ENCODE measurements at places on chromosomes 5 and 9. TPM values are rescaled to one million over a fixed set of nuclear protein-coding genes. Genes with fewer than 3 reads are reported as not detected.

Gene TMC1
- total RNA-seq, result 0.22 TPM

Gene SLC34A1
- not detected for total RNA-seq

DNA sequence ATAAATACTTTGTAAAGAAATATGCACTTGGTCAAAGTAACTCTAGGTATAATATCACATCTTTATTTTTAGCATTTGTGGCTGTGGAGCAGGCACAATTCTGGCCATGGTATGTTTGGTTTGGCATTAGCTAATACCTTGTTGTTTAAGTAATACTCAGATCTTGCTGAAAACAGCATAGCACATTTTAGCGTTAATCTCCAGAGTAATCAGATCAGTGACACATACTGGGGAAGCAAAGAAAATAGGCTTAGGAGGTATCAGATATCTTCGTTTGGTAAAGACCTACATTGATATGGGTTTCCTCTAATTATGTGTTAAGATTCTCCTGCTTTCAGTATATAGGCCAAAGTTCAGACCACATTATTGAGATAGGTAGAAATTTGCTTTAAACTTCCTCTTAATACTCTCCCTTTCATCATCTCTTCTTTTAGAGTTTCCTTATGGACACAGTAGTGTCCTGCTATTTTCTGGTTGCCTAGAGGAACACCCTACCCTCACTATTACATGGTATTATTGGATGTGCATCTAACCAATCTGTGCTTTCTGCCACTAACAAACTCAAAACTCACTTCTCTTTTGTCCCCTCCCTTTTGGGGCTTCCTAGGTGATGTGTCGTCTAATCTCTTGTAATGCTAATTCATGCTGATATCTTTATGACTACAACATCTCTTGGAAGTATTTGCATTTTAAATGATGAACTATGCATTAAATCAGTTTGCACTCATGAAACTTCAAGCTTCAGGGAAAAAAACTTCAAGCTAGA lies 437.3 kb upstream of the ADAMTSL1 start:
- DNase-seq, result no peak

Gene SPATA31E1
- not detected for total RNA-seq

DNA sequence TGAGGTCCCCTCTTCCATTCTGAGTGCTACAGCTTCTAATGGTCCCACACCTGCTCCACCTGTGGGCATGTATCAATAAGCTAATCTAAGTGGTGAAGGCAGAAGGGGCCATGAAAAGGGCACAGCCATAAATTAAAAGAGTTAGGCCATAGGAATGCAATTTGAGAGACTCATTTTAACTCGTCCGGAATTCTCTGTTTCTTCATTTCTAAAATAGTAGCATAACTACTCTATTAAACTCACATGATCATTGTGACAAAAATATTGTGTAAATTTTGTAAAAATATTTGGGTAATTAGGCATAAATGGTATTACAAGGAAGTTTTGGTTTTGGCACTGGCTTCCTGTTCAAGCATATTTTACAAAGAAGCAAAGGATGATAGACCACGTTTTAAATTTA lies 103.1 kb upstream of the TXNDC8 start:
- no peak for DNase-seq

DNA sequence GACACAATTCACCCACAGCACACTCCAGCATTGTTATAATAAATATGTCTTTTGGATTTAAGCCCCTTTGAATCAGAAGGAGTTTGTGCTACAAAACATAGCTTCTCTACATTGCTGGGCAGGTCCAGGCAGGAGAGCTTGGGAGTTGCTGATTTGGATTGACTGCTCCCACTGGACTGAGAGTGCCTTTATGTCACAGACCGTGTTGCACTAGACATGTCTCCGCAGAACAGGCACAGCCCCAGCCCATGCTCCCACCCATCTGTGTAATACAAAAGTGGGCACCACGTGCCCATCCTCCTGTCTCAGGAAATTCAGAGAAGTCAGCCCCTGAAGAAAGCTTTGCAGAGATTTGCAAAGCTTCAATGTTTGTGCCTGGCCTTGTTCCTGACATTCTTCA lies 117.1 kb downstream of the MED10 start:
- no peak for DNase-seq

DNA sequence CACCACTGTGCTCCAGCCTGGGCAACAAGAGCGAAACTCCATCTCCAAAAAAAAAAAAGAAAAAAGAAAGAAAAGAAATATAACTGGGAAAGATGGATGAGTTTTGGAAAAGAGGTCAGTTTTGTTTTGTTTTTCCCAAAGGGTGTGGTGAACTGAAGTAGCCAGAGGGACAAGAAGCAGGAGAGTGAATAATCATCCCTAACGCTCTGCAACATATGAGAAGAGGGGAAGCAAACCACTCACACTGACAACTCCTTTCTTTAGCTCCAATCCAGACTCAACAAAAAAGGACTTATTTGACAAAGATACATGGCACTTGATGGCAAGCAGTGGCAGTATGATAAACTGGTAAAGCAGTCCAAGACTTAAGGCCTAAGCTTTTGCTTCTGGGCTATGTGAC lies 176.1 kb upstream of the HMHB1 start:
- no peak for DNase-seq

DNA sequence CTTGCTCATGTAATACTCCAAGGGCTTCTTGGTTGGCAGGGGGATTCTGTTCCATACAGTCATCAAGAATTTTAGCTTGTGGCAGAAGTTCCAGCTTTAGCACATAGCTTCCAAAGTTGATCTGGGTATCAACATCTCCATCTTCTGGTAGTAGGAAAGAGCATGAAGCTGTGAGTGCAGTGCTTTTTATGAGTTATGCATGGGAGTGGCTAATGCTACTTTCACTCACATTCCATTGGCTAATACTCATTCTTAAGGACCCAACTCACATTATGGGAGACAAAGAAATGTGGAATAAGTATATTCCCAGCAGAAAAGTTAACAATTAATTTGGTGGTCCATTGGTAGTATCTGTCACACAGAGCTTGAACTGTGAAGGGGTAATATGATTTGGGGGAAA lies 194.2 kb upstream of the CHD1 start:
- DNase-seq, result no peak

DNA sequence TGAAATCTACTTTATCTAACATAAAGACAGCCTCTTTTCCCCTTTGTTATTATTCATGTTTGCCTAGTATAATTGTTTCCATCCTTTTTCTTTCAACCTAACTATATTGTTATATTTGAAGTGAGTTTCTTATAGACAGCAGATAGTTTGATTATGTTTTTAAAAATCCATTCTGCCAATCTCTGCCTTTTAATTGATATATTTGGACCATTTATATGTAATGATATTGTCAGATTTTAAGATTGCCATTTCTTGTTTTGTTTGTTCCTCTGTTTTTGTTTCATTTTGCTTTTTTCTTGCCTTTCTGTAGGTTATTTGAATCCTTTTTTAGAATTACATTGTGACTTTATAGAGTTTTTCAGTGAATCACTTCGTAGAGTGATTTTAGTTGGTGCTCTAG lies 74.8 kb upstream of the TMEM171 start:
- DNase-seq, result no peak

DNA sequence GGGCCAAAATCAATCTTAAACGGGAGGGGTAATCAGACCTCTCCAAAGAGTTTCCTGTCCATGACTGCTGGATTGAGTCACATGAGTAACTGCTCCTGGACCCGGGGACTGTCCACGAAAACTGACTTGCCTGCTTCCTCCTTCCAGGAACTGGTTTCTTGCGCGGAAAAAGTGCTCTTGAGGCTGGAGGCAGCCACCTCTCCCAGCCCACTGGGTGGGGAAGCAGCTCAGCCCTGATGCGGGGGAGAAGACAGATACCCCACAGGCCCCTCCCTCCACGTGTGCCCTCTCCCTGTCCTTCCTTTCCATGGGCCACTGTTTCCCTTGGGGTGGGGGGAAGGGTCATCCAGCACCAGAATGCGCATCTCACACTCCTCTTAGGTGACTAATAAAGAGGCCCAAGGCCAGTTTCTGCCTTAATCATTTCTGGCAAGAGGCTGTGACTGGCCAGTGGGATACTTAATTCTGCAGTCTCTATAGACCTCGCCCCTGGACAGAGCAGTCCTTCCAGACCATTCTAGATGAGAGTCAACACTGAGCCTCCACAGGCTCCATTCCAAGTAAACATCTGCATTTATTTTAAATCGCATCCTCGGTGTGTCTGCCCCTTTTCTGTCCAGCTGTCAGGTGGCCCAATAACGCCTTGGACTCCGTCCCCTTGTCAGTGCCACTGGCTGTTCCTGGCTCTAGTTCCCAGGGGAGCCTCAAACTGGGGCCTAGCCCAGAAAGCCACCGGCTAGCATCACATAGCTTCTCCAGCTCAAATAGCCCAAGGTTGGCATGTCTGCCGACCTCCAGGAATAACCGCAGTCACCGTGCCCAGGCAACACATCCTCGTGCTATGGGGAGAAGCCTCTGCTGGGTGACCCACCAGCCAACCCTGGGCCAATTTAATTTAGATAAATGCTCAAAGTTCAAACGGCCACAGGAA lies 12.0 kb downstream of the REXO4 start:
- DNase-seq, result peak; percentile 77

- DNase-seq, result peak; percentile 95
Measured at GRCh38 chr5:65926276-65926783, at the start of gene ERBIN. Gene ERBIN, plus strand, starts transcription at chr5:65926575. Its CDS starts 66,144 bp downstream, at chr5:65992719.

DNA sequence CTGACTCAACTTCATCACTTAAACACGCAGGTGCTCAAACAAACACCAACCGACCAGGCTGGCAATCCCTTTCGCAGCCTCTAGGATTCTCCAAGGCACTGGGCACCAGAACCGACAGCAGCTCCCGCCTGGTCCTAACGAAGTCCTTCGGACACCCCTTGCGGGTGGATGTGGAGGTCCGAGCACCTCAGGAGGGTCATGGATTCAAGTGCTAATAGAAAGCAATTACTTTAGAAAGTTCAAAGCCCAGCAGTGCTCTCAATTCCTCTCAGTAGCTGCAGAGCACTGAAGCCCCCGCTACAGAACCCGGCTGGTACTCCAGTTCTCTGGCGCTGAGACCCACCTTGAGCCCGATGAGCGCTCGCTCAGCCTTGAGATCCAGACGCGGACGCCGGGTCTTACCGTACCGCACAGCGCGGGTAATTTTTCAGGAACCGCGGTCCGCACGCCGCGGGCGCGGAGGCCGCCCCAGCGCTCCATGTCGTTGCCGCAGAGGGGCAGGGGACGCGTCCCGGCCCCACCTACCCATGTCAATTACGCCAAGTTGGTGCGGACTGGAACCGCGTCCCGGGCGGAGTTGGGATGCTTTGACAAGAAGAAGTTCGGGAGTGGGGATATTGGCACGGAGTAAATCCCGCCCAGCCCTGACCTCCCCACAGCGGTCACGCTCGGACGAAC lies 638 bp downstream of the MARCHF3 start:
- peak; percentile 80 for DNase-seq

GRCh38 chr5:175652741-175653663 lies 4.9 kb upstream of the HRH2 start:
- no peak for DNase-seq

Gene CAVIN4
- total RNA-seq, result 2.0 TPM

DNA sequence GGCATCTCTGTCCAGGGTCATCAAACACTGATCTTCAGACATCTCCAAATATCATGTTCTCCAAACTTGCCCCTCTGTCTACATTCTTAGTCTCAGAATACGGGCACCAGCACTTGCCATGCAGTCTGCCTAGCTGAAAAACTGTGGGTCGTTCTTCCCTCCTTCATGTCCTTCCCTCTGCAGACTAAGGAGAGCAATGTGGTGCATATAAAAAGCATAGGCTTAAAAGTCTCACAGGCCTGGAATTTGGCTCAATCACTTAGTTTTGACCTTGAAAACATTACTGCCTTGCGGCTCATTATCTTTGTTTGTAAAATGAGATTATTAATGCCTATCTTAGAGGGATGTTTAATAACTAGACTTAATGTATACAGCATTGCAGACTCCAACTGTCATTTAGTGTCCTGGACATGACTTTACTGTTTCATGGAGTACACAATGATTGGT lies 362.8 kb downstream of the NPR3 start:
- DNase-seq, result no peak

Gene CDK9
- total RNA-seq, result 70.0 TPM

DNA sequence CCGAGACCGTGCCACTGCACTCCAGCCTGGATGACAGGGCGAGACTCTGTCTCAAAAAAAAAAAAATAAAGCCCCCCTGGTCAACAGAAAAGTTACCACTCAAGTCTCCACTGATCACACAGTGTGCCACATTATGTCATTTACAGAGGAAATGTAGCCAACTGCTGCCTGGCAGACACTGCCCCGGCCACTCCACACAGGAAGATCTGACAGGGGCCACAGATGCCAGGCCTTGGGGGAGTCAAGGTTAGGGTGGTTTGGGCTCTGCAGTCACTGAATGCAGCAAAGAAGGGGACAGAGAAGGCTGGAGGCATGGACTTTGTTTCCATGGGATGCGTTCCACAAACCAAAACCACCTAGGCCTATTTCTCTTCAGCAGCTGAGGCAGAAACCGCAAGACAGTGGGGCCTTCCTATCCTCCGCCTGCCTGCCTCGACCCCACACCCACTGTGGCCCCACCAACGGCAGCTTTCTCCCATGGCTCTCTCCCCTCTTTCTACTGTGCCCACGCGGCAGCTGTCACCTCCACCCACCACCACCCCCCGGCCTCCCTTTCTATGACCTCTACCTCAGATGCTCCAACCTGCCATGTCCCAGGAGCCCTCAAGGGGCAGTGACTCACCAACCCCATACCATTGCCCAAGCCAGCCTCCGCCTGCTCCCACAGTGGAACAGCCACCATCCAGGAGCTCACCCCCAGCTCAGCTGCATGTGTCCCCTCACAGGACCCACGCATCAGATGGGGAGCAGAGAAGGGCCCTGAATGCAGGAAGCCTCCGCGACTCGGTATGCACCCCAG lies 12.4 kb downstream of the IPPK start:
- DNase-seq, result no peak

DNA sequence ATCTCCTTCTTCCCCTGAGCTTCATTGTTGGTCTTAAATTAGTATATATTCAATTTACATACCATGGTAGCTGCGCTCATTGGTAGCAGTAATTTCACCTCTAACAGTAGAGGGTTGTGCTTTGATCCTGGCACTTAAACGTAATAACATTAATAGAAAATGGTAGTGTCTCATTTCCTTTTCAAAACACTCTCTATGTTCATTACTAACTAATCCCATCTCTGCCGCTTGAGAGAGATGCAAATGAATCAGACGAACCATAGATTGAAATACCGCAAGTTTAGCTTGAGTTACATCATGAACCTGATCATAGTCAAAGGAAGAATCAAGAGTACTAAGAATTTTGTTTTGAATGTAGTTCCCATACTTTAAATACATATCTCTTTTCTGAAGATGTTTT lies 2.2 kb downstream of the THBS4 start:
- no peak for DNase-seq
